NCI-H524 (cell line): ENCODE measurements at places on chromosomes 4 and X.
A peak's percentile ranks its signal among the peaks of the same experiment; 100 is the strongest.

GRCh38 chr4:107304699-107305286, 268.7 kb upstream of the DKK2 start:
- no peak for DNase-seq

- no peak for DNase-seq
Observed at GRCh38 chr4:164095313-164096110, 601.0 kb downstream of the TMA16 start.

- DNase-seq: no peak
Observed at GRCh38 chr4:168480931-168481611, 779 bp upstream of the DDX60L start.

GRCh38 chr4:39699687-39700409, 1.9 kb downstream of the UBE2K start:
- DNase-seq: no peak

DNA sequence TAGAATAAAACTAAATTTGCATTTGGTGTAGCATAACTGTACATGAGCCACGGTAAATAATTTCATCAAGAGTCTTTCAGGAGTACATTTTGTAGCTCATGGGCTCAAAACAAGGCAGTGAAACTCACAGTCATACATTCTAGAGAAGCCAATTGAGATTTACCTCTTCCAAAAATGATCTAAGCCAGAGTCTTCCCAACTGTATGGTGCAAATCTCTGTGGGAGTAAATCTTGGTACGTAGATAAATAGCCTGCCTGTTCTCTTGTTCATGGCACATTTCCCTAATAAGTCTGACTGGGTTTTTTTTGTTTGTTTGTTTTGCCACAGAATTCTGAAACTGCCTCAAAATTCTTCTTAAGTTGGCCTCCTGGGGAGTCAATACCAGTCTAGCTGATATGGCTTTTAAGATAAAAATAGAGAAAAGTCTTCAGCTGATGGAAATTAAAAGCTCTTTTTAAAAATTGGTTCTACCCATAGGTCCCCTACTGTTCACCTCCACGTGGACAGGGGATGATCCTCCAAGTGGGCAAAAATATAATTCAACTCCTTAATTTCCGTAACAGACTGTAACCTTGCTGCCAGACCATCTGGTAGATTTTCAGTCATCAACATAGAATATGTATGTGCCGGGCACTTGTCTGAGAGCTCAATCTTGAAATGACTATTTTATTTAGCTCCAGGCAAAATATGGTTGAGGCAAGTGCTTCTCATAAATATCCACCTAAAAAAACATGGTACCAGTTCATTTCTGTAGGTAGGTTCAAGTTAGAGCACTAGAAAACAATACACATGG, 365.4 kb downstream of the PDHA2 start:
- peak; percentile 36 for DNase-seq

GRCh38 chr4:2091990-2092668, 33.0 kb downstream of the NAT8L start:
- DNase-seq: no peak

DNA sequence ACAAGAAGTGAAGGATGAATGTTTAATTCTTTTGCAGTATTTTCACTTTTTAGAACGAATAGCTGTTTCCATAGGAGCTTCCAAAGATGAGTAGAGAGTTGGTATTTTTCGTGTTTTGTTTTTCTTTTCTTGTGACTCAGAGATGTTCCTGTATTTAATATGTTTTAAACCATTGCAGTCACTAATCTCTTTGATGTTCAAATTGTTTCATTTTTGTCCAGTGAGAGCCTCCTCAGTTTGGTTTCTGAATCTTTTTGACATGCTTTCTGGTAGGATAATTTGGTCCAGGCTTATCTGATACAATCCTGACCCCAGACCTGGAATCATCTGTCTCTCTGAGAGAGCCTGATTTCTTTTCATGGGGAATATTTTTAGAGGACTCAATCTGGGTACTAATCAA, 41.6 kb downstream of the BEX3 start:
- no peak for DNase-seq

DNA sequence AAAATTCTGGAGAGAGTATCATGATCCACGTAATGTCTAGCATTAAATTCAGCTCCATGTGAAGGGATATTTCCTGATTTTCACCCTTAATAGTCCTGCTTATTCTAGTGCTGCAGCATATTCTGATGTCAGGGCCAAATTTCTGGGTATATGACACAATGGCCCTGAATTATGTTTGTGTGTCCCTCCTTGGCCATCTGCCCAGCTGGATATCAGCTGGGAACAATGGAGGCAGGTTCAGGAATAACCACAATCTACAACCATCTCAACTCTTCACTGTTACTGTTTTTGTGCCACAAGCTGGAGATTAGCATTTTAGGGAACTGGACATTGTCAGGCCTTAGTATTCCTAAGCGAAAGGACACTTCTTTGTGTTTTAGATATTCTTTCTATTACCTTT, 3.5 kb downstream of the GLRB start:
- no peak for DNase-seq

DNA sequence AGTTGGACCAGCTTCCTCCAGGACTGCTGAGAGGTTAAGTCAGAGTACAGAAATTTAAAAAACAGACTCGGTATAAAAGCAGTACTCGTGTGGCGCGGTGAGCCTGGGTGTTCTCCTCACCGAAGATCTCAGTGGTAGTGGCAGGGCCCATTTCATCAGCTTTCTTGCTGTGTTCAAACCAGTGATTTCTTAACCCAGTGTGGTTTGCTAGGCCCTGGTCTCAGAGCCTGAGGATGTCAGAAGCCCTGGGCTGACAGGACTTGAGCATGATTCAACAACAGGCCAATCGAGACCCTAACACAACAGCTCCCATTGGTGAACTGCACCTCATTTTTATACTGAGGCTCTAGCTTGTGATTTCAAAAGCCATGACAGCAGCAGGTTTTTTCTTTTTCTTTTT, 23.2 kb downstream of the PRIMPOL start:
- no peak for DNase-seq

DNA sequence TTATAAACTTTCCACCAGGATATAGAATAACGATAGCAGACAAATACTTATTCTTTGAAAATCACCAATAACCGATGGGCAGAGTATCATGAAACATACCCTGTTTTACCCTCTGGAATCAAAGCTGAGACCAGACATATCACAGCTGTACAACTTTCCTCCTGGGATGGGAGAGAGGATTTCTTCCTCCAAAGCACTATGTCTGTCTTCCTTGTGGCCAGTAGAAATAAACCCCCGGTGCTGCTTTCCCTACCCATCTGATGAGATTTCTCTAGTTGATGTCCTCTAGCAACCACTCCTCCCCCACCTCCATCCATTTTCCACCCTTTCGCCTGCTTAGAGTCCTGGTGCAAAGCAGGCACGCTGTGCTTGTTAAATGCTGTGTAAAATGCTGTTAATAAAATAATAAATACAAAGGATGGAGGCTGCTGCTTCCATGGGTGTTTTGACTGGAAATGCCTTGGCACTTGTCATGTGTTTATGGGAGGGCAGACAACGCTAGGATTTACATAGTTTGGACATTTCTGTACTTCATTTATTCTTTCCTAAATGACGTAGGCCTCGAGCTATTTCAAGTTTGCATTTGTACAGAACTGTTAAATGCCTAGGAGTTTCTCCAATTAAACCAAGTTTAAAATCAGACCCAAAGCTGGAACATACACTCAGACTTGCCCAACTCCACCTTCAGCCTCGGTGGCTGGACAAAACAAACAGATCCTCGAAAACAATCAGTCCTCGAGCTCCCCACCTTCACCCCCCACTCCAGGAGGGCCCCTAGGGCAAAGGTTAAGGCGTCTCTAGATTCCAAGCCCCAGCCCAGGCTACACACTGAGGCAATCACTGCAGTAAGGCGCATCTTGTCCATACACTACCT, 10.1 kb downstream of the BCOR start:
- DNase-seq: no peak

DNA sequence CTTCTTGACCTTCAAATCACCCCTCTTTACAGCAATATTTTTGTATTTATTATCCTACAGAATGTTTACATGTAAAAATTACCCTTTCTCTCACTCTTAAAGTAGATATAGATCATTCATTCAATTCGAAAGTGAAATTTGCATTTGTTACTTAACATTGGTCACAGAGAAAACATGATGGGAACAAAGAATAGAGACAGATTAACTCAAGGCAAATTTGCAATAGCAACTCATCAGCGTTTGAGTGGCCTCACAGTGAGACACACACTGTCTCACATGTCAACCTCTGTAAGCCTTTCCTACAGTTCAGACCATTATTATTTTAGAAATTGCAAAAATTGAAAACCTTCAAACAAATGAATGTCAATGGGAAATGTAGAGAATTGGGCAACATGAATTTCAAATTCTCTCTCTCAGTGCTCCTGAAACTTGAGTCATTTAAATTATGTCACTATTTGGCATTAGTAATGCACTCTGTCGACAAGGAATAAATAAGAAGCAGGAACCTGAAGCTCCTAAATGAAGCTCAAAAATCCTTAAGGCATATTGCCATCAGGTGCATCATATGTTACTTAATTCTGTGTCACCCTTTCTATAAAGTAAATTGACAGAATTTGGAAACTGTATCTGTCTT, 148.3 kb upstream of the ANXA10 start:
- DNase-seq: no peak

DNA sequence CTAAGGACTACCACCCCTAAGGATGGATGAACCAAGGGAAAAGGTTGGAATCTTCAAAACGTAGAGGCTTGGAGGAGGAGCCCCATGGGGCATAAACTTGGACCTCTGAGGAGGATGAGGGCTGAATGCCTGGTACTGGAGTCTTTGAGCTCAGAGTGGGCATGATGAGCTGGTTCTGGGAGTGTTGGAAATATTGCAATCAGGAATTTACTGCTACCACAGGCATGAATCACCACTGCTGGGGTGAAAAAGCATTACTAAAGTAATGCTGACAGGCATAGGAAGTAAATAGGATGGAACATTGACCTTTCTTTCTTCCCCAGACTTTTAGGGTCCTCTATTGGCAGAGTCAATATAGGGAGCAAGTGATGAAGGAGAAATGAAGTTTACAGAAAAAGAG, 105.8 kb upstream of the RPS6KA3 start:
- no peak for DNase-seq

DNA sequence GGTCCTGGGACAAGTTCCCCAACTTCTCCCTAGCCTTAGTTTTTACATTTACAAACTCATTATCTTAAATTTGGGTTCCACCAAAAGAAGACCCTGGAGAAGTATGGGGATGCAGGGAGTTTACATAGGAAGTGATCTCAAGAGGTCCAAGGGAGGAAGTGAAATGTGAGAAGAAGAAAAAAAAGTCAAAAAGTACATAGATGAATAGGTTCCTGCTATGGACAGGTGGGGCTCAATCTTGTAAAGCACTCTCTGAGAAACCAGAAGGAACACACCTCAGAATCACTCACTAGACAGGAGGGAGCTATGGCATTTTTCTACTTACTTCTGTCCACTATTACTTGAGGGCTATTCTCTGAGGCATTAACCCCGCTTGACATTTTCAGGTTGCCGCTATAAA, 56.6 kb downstream of the ARHGAP6 start:
- no peak for DNase-seq

DNA sequence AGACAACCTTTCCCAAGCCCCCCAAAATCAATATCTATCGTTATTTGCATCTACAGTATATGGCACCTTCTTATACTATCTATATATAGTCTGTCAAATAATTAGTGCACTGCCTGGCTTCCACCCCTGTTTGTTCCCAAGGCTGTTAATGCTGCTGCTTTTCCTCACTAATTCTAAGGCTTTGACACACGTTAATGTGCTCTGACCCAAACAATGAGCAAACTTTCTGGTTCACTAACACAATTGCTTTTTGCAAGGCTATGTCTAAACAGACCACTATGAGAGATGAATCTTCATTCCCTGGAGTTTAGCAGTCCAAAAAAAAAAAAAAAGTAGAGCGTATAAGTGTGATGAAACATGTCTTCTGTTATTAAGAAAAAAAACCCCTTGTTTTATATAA, 360.9 kb upstream of the AGA start:
- peak; percentile 17 for DNase-seq

DNA sequence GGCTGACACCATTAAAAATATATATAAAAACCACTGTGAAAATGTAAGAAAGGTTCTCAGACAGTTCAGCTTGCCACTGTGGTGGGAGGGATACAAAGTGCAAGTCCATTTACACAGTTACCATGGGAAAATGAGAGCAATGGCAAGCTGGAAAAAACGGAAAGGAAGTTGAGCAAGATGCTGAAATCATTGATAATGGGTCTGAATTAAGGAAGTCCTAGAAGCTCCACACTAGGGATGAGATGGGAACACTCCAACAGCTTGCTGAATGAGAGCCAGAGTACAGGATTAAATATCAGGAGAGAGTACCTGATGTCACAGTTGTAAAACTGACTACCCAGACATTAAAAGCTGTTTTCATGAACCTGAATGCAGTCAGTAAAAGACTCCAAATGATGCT, 218.6 kb downstream of the PRDM5 start:
- DNase-seq: peak; percentile 42

DNA sequence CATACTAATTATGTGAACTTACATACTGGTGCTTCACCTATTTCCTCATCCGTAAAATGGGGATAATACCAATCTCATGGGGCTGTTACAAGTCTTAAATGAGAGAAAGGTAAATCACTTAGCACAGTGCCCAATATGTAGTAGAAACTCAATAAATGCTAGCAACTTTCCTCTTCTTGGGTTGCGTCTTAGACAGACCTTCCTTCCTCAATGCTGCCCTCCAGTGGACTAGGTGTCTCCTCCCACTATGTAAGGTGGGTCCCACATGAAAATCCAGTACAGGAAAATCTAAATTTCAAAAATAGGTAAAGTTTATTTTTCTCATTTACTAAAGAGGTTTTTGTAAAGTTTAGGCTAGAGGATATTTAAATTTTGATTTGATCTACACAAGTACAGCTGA, 20.6 kb downstream of the ZDHHC9 start:
- peak; percentile 49 for DNase-seq

GRCh38 chr4:54872261-54872660, 214.5 kb downstream of the KIT start:
- DNase-seq: no peak

DNA sequence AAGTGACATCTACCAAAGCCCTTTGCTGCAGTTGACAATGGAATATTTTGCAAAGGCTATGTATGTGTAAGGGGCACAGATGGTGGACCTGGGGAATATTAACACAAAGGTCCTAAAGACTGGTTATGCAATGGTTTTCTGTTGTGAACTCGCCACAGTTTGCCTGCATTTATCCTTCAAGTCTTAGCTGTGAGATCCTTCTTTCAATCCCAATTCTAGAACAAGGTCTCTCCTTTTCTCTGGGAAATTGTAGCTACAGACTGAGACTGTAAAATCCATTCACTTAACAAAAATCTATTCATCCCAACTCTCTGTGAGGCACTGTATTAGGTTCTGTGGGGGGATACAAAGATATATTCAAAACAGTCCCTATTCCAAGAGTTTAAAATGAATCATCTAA, 250.4 kb downstream of the GPM6A start:
- DNase-seq: peak; percentile 21

DNA sequence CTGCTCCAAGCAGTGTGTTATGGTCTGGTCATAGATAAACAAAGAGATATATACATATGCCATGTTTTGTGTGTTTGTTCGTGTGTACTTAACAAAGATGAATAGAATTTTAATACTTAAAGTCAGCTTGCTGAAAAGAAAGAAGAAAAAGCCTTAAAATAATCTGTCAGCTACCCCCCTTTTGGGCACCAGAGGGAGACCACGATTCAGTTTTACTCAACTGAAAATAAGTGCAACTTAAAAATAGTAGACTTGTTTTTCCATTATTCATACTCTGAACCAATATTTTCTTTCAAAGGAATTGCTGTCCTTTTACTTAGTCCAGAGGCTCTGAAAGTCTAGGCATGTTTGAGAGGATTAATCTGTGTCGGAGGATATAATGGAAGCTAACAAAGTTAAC, 181.7 kb upstream of the AGTR2 start:
- no peak for DNase-seq
